ENCODE measurements at places on chromosomes 4 and X. TPM values are rescaled to one million over a fixed set of nuclear protein-coding genes. Genes with fewer than 3 reads are reported as not detected.

DNA sequence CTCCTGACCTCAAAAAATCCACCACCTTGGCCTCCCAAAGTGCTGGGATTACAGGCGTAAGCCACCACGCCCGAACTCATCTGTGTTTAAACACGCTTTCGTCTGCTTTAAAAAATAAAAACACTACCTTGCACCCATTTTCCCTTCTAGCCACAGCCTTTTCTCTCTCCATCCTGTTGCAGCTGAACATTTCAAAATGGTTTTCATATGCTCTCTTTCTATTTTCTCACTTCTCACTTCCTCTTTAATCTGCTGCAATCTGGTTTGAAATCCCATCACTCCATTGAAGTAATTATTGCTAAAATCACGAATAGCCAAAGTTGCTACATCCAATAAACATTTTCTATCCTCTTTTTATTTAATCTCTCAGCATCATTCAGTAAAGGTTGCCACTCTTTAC, 70.0 kb downstream of the DCHS2 start:
- H3K4me1 ChIP-seq = peaks cover under 1% of the 10 kb centered on the region
- no peaks in the 10 kb centered on the region for H3K36me3 ChIP-seq
- DNase-seq = no peak
- H3K27ac ChIP-seq = no peak overlapping the region
- H3K27me3 ChIP-seq = peaks cover 4% of the 10 kb centered on the region

GRCh38 chr4:174629265-174629664, 107.0 kb upstream of the HPGD start:
- no peak for DNase-seq
- H3K4me3 ChIP-seq = no peak overlapping the region
- H3K4me1 ChIP-seq = no peaks in the 10 kb centered on the region
- H3K27me3 ChIP-seq = no peaks in the 10 kb centered on the region
- H3K27ac ChIP-seq = no peak overlapping the region

Gene DCAF8L2
- not detected for total RNA-seq

GRCh38 chr4:80255329-80256095, 11.0 kb upstream of the FGF5 start:
- no peaks in the 10 kb centered on the region for H3K36me3 ChIP-seq
- H3K4me1 ChIP-seq = no peaks in the 10 kb centered on the region
- no peaks in the 10 kb centered on the region for H3K27me3 ChIP-seq
- no peak overlapping the region for H3K4me3 ChIP-seq

DNA sequence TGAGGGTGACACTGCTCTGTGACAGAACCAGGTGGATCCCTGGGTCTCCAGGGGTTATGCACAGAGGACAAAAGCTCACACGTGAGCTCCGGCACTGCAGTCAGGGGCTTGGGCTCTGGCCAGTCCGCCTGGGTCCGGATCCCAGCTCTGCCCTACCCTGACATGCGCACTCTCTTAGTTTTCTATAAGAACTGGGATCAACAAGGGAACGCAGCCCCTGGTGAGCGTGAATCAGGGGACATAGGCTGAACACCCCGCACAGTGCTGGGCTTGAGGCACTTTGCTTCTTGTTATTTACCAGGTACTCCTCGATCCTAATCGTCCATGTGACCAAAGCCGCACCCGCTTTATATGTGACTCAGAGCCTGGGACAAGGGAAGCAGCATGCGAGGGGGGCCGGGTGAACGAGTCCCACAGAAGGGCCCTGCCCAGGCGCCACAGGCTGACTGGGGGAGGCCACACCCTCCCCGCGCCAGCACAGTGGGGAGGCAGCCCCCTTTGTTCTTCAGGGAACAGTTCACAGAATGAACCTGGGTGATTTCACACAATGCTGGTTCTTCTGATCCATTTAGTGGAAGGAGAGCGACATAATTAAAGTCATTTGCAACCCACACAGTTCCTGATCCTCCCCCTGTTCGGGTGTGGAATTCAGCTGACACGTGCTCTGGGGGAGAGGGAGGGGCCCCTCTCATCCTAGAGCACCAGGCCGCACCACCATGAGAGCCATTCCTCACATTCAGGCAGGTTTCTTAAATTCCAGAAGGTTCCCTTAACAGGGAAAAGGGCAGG, 55.5 kb downstream of the WFS1 start:
- no peak overlapping the region for H3K27ac ChIP-seq
- no peaks in the 10 kb centered on the region for H3K36me3 ChIP-seq
- no peaks in the 10 kb centered on the region for H3K27me3 ChIP-seq
- peak; percentile 23 for DNase-seq
- no peak overlapping the region for H3K4me3 ChIP-seq

DNA sequence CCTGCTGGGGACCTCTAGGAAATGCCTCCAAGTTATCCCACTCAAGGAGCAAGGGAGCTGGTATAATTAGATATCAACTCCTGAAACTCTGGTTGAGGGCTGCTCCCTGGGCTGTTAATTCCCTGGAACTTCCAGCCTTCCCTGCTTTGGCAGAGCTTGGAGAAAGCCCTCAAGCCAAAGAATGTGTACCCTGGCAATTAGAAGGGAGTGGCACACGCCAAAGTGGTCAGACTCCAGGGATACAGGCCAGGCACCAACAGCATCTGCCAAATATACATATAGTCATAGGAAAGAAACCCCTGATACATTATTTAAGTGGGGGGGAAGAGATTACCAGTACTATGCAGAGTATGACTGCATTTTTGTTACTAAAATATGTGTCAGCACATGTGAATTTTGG, 616.8 kb downstream of the BCOR start:
- no peaks in the 10 kb centered on the region for H3K27me3 ChIP-seq
- no peak overlapping the region for H3K4me3 ChIP-seq
- H3K27ac ChIP-seq = no peak overlapping the region
- DNase-seq = no peak

DNA sequence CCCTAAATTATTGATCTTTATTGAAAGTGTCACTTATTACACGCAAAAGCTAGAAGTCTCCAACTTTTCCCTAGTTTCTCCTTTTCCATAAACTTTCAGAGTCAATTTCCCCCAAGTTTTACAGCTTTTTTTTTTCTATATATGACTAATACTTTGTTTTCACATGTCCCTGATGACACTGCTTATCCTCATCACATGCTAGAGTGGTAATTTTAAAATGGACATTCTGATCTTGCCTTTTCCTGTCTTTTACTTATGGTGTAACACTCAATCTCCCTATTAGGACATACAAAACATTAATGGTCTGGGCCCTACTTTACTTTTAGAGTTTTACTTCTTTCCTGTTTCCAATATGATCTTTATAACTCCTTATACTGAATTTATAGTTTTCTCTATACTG, 112.6 kb downstream of the ANK2 start:
- no peaks in the 10 kb centered on the region for H3K36me3 ChIP-seq
- no peak for DNase-seq
- H3K27ac ChIP-seq = no peak overlapping the region
- H3K4me1 ChIP-seq = no peaks in the 10 kb centered on the region
- H3K27me3 ChIP-seq = no peaks in the 10 kb centered on the region
- H3K4me3 ChIP-seq = no peak overlapping the region

DNA sequence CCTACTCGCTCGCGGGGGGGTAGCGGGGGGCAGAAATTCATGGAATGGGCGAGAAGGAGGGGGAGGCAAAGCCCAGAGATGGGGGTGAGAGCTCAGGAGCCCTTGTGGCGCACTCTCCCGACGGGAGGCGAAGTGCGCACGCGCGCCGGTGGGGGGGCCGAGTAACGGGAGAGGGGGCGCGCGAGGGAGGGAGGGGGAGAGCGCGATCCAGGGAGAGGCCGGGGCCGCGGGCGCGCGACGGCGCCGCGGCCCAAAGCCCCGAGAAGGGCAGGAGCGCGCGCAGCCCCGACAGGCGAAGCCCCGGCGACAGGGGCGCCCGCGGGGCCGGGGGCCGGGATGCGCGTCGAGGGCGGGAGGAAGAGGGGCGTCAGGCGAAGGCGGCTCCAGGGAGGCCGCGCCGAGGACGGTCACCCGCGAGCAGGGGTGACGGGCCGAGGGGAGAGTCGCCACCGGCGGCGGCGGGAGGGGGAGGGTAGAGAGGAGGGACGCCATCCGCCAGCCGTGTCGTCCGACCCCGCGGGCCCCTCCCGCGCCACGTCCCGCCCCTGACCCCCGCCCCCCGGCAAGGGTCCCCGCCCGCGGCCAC, 421 bp downstream of the MECP2 start:
- peak overlapping the region; percentile 71 for H3K27ac ChIP-seq
- H3K36me3 ChIP-seq = no peaks in the 10 kb centered on the region
- H3K27me3 ChIP-seq = no peaks in the 10 kb centered on the region
- peak; percentile 27 for DNase-seq
- H3K4me1 ChIP-seq = peaks cover 19% of the 10 kb centered on the region

DNA sequence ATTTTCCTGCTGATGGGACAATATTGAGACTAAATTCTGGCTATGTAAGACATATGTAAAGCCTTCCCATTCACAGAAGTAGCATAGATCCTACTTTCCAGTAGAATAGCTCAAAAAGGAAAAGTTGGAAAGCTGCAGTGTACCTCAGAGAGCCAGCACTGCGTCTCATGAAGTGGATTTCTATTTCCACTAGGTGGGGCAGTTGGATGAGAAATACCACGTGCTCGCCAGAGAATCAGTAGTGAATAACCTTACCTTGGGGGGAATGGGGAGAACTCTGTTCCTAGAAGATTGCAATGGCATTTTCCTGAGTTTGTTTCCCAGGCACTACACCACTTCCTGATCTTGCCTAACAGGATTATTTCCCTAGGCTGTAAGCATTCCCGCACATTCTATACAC, 907.1 kb downstream of the FSTL5 start:
- H3K27ac ChIP-seq = no peak overlapping the region
- H3K4me3 ChIP-seq = no peak overlapping the region
- DNase-seq = no peak
- no peaks in the 10 kb centered on the region for H3K36me3 ChIP-seq
- H3K27me3 ChIP-seq = no peaks in the 10 kb centered on the region

DNA sequence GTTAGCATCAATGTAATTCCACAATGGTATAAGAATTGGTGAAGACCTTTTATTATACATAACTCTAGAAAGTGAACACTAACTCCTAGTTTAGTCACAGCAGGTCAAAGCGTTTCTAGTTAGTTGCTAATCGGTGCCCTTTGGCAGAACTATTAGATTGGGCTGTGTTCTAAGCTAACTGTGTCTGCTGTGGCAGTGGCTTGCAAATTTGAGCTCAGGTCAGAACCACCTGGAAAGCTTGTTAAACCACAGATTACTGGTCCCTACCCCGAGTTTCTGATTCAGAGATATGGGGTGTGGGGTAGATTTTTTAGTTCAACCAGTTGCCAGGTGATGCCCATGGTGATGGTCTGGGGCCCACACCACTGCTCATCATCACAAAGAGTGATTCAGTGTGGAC, 332.1 kb downstream of the UNC5C start:
- no peak overlapping the region for H3K4me3 ChIP-seq
- no peak for DNase-seq
- H3K27ac ChIP-seq = no peak overlapping the region
- H3K27me3 ChIP-seq = no peaks in the 10 kb centered on the region

DNA sequence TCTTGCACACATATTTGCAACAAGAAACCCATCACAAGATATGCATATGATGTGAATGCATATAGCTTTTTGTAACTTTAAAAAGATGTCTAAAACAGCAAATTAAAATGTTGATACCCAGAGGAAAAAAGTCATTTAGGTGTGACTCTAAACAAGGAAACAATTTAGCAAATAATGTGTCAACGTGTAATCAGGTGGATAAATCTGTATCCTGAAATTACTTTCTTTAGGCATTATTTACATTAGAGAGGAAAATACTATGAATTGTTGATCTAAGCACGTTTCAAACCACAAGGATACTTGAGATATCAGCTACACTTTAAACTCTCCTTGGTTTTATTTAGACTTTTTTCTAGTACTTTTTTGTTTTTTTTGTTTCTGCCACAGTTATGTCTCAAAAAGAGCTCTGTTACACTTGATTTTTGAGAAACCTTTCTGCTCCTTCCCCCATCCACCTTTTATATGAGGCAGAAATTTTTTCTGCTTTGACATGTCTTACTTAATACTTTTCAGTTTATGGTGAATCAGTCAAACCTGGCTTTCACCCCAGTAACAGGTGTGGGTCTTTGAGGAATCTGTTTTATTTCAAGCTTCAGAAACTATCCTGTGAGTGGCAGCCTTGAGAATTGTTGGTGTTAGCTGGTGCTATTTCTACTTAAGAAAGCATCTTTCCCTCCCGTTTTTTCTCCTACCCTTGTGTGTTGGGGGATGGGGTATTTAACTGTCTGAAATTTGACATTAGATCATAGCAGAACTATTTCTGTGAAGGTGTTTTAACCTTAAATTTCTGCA, 1.9 kb downstream of the NPNT start:
- peaks cover 69% of the 10 kb centered on the region for H3K27me3 ChIP-seq
- no peak for DNase-seq
- H3K4me3 ChIP-seq = no peak overlapping the region
- H3K36me3 ChIP-seq = no peaks in the 10 kb centered on the region
